ENCODE measurements at places on chromosomes 7 and 10. TPM values are rescaled to one million over a fixed set of nuclear protein-coding genes. Genes with fewer than 3 reads are reported as not detected.

- no peak for DNase-seq
Measured at GRCh38 chr7:16402940-16403339, 18.4 kb downstream of the CRPPA start.

Gene LARP4B
- 124 TPM for total RNA-seq

DNA sequence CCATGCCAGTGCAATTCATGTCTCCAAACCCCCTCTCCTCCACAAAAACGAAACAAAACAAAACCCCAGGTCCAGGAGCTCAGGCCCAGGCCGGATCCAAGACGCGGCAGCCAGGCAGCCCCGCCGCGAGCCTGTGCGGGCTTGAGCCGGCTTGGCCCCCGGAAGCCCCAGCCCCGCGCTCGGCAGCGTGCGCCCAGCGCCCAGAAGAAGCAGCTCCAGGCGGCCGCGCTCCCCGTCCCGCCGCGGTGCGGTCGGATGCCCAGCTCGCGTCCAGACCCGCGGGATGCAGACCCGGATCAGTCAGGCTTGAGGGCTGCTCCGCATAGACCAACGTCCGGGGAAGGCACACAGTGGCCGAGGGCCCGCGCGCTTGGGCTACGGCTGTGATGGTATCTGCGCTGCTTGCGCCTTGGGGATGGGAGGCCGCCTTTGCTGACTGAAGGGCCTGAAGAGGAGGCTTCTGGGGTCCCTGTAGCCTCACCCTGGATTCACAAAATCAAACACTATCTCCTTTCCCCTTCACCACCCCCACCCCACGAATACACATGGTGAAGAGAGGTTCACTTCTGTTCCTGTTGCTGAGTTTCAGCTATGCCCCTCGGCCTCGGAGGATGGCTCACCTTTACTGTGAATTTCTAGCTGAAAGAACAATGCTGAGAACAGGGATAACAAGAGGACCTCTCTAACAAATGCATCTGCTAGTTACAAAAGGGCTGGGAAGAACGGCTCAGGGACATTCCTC is 79.9 kb upstream of the EN2 start:
- DNase-seq = peak; percentile 39

- DNase-seq = no peak
Measured at GRCh38 chr10:118407777-118408176, 65.7 kb upstream of the FAM204A start.

DNA sequence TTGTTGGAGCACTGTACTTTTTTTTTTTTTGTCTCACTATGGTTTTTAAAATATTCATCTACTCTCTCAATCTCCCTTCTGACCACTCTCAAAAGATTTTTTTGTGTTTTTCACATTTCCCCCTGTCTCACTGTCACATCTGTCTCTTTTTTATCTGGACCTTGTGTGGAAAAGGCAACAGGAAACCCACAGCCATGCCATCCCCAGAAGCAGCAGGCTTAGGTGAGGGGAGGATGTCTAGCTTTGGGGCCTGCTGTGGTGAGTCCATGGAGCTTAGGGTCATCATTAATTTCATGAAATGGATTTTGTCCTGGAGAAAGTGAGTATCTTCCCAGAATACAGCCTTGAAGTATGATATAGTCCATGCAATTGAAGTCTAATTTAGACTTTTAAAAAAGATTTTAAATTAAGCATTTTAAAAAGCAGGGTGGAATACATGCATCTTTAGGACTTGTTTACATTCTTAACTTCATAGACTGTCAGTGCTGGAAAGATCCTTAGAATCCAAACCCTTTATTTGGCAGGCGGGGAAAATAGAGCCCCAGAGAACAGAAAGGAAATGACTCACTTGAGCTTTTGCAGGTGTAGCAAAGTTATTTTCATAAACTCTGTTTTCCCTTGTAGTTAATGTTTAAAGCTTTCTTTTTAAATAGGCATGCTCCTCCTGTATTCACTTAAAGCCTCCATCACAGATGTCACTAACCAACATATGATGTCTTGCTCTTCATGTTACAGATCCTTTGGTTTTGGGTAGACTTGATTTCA is 25.1 kb downstream of the MINDY4 start:
- no peak for DNase-seq

GRCh38 chr7:79398138-79398749 is 55.2 kb downstream of the MAGI2 start:
- no peak for DNase-seq

DNA sequence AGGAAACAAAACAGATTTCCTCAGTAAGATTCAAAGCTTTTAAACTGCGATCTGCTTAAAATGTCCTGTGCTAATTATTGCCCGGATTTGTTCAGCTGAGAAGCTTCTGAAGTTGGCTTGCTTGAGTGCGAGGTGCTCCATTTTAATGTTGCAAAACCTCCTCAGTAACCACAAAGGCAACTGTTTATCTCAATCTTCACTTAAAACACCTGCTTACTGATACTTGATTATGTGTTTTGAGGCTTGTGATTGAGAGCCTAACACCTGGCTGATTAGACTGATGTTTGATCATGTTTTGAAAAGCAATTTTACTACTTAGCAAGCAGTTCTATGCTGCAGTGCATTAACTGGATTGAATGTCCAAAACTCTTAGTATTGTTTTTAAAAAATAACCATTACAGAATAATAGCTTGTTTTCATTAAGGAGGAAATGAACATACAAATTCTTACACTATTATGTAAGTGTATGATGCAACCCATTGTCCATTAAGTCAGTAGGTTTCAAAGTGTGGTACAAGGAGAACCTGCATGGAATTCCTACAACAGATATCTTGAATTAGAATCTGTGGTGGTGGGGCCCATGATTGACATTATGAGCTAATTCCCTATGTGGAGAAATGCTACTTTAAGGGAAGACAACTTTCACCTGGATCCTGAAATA is 96.9 kb upstream of the FAM180A start:
- DNase-seq = no peak

DNA sequence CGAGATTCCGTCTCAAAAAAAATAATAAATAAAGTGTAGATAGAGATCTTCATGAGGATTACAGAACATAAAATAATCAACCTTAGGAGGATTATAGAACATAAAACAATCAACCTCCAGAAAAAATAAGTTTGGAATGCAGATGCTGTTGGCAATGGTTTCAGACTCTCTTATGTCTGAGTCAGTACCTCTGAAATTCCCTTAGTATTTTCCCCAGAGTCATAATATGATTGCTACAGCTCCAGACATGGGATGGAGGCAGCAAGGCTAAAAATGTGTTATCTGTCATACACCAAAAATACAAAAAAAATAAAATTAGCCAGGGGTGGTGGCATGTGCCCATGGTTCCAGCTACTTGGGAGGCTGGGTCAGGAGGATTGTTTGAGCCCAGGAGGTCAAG is 22.2 kb downstream of the CADPS2 start:
- no peak for DNase-seq

DNA sequence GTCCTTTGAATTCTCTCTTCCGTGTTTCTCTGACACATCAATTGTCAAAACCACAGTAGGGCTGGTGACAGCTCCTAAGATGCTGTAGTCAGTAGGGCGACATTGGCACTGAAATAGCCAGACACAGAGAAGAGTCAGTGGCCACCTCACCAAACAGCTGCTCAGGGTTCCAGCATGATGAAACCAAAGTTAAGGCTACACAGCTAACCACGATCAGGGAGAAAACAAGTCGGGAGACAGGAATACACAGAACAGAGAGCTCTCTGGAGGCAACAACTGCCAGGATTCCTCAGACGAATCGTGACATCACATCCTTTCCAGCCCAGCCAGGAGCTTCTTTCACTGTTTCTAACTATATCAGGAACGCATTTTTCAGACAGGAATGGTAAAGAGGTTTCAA is 922.2 kb downstream of the SORCS1 start:
- no peak for DNase-seq

GRCh38 chr10:76045174-76045573 is 613.8 kb downstream of the LRMDA start:
- DNase-seq = no peak

Gene VSTM2A
- not detected for total RNA-seq

DNA sequence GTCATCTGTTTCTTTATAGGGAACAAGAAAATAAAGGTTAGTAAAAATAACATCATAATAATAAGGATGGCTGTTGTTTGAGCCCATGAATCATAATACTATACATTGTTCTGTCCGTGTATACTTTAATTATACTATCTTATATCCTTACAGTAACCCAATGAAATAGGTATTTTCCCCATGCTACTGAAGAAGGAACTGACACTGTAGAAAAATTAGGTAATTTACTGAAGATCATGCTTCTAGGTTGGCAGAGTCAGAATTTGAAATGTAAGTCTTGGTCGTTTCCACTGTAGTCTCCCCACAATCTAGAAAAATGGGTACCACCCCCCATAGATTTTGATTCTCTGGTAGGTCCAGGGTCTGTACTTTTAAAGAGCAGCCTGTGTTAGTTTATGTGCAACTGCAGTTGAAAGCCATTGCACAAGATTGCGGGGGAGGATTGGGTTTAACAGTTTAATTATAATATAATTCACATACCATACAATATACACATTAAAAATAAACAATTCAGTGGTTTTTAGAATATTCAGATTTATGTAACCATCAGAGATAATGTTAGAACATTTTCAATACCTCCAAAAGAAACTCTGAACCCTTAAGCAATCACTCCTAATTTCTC is 47.7 kb downstream of the SHOC2 start:
- no peak for DNase-seq

Gene TMEM130
- 0.49 TPM for total RNA-seq

DNA sequence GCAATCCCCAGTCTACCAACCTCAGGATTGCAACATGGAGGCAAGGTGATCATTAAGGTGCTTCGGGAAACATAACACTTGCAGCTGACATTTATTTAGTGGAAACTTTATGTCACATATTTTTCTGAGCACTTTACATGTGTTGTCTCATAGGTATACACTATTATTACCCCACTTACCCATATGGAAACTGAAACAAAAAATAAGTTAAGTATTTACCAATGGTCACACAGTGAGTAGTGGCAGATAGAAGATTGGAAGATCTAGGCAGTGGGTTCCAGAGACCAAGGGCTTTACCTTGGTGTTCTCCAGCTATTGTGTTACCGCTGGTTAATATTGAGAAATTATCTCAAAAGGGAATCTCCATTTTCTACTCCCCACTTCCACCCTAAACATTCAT is 1279.1 kb upstream of the SORCS1 start:
- DNase-seq = no peak

Gene RNF133
- not detected for total RNA-seq

DNA sequence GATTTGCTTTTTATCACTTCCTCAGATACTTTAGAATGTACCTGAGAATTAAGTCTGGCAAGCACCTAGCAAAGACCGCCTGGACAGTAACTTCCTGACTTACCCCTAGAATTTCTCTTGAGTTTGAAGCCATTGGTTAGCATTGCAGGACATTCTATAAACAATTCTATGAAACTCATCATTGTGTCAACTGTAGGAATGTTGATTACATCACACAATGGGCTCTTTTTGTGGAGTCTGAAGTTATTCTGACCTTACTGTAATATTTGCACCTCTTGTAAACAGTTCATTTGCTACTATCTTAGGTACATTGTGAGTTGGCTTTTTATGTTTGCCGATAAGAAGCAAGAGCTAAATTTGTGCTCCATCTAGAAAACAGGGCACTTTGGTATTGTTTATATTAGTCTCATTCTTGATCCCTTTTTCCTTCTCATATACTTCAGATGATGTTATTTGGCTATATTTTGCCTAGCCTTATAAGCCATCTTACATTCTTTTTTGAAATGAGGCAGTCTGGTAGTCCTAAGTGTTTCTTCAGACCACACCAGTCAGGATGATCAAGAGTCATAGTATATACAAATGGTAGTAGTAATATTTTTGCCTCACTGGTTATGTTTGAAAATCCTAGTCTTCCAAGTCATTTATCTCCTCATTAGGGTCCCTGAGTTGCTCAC is 52.4 kb downstream of the CASD1 start:
- no peak for DNase-seq

Gene GATA3
- total RNA-seq = 0.49 TPM

DNA sequence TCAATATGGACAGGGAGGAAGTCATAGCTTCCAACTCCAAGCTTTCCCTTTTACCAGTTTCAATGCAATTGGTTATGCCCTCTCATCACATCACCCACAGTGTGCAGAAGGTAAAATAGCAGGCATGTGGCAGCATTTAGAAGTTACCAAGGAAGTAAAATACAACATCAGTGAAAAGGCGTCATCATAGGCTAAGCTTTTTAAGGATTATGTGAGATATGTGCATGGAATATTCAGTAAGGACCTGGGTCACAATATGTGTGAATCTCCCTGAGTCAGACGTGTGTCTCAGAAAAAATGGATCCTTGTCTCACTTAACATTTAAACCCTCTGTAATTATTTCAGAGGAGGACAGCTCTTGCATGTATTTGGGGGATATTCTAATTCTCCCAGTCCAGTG is 522.8 kb upstream of the POM121L12 start:
- DNase-seq = no peak

DNA sequence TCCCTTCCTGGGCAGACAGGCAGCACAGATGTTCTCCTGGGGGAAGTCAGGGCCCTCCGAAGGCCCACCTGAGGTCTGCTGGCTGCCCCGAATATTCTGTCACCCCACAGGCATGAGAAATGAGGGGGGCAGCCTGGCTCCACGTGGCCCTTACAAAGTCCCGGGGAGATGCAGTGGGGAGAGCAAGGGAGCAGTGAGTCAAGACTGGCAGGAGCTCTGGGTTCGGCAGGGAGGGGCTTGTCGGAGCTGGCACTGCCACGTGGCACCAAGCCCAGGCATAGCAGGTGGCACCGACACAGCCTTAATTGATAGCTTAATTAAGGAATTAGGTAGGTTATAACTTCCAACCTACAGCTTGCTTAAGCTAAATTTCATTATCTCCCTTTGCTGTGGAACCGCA is 163.9 kb downstream of the USP6NL start:
- no peak for DNase-seq

DNA sequence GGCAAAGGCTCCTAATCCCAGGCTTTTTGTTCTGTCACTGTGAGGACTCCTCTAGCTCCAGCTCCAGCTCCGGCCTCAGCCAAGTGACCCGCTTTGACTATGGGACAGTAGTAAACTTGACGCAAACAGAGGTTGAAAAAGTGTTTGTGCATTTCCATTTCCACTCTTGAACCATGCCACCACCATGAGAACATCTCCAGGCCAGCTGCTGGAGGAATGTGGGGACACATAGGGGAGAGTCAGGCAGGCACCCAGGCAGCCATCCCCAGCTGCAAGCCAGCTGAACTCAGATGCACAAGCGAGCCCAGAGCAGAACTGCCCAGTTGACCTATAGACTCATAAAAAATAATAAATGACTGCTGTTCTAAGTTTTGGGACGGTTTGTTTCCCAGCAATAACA is 224.7 kb downstream of the GRID1 start:
- no peak for DNase-seq

Gene STEAP1
- not detected for total RNA-seq

GRCh38 chr10:81108516-81109199 is 571.0 kb downstream of the SH2D4B start:
- DNase-seq = no peak

DNA sequence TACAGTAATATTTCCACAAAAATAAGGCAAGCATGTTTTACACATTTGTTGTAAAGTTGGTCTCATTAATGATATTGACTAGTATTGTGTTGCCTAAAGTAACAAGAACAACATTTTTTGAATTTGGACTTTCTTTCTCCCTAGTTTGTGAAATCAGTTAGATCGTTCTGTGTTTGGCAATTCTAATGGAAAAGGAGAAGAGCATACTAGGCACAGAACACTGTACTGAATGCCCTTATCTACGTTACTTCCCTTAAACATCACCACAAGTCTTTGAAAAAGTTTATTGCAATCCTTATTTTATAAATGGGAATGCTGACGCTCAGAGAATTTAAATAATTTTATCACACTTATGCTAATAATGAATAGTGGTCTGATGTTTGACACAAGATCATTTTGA is 372.2 kb downstream of the EXOC4 start:
- DNase-seq = no peak
